Activated CD8-positive, alpha-beta T cell treated with anti-CD3 and anti-CD28 coated beads, Interleukin-2, amount 10 ng/mL, durations not matched to agents 7 days and 5 days (primary cell): ENCODE measurements at places on chromosomes 7 and 10. TPM values are rescaled to one million over a fixed set of nuclear protein-coding genes. Genes with fewer than 3 reads are reported as not detected.

The KCNMA1 gene
- total RNA-seq, result 0.16 TPM

The DYNC1I1 gene
- total RNA-seq, result not detected

The BEND7 gene
- not detected for total RNA-seq

The SLC16A9 gene
- 0.10 TPM for total RNA-seq

The DUS4L gene
- 10.3 TPM for total RNA-seq

The PIK3CG gene
- total RNA-seq, result 53.1 TPM

The ASB10 gene
- not detected for total RNA-seq

The GIMAP1 gene
- 20.2 TPM for total RNA-seq

The KCNH2 gene
- not detected for total RNA-seq

The SUN3 gene
- 0.97 TPM for total RNA-seq

The COA1 gene
- 52.0 TPM for total RNA-seq

The OR6V1 gene
- total RNA-seq, result not detected

The IQUB gene
- not detected for total RNA-seq

The CALML3 gene
- total RNA-seq, result not detected

The APBB1IP gene
- 75.9 TPM for total RNA-seq

The HTRA1 gene
- total RNA-seq, result not detected

The TRIM73 gene
- 8.2 TPM for total RNA-seq

The CPSF4 gene
- total RNA-seq, result 64.0 TPM

The WEE2 gene
- total RNA-seq, result not detected
